Sigmoid colon (tissue), 7 donors: ENCODE measurements at places on chromosomes 2 and 18. TPM values are rescaled to one million over a fixed set of nuclear protein-coding genes. Genes with fewer than 3 reads are reported as not detected.

The RBKS gene
- 5.1 TPM for polyA plus RNA-seq

The MRPL53 gene
- polyA plus RNA-seq, result 75.6 TPM

The ANKRD30B gene
- 0.13 TPM for polyA plus RNA-seq

The TMEM185B gene
- 1.6 TPM for polyA plus RNA-seq

The DCDC2C gene
- not detected for polyA plus RNA-seq

The L3MBTL4 gene
- polyA plus RNA-seq, result 1.8 TPM

The EGR4 gene
- polyA plus RNA-seq, result not detected

The ZNF396 gene
- polyA plus RNA-seq, result 1.6 TPM

The AGXT gene
- polyA plus RNA-seq, result 2.4 TPM

The SUPT7L gene
- 7.2 TPM for polyA plus RNA-seq

The KLF7 gene
- polyA plus RNA-seq, result 0.60 TPM

The PCARE gene
- polyA plus RNA-seq, result not detected

The ZAP70 gene
- not detected for polyA plus RNA-seq

The ATP8B1 gene
- 24.0 TPM for polyA plus RNA-seq

The CTAGE1 gene
- not detected for polyA plus RNA-seq
